ENCODE measurements at places on chromosomes 16 and 17. TPM values are rescaled to one million over a fixed set of nuclear protein-coding genes. Genes with fewer than 3 reads are reported as not detected.
A peak's percentile ranks its signal among the peaks of the same experiment; 100 is the strongest.

DNA sequence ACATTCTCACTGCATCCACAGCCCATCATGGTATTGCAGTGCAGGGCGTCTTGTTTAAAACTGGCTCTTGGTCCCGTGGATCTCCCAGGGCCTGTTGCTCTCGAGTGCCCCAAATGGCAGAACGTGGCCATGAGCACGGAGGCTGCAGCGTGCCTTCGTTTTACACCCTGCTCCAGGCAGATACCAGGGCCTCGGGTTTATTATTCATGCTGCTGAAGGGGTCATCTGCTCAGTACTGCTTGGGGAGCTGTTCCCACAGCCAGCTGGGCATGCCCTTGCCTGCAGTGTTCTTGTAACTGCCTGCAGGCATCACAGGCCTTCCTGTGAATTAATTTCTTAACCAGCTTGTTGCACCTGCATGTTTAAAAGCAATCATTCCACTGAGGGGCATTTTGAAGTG, 129.7 kb upstream of the CHMP6 start:
- peaks cover 6% of the 10 kb centered on the region for H3K4me1 ChIP-seq
- no peaks in the 10 kb centered on the region for H3K36me3 ChIP-seq
- DNase-seq = no peak

GRCh38 chr16:46620266-46621005, 743 bp downstream of the SHCBP1 start:
- no peaks in the 10 kb centered on the region for H3K4me1 ChIP-seq
- peak overlapping the region; percentile 67 for H3K4me3 ChIP-seq
- no peaks in the 10 kb centered on the region for H3K36me3 ChIP-seq
- no peaks in the 10 kb centered on the region for H3K27me3 ChIP-seq

DNA sequence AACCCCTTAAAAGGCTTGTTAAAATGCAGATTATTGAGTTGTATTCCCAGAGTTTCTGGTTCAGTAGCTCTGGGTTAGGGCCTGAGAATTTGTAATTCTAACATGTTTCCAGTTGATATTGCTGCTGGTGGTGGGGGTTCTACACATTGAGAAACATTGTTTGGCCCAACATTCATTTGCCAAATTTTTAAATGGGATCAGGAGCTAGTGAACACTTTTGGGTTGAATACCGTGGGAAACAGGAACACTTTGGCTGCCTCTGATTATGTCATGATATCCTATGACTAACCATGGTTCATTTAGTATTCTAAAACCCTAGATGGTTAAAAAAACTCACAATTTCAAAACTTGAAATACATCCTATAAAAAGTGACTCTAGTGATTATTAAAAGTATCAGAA, 89.3 kb downstream of the RPGRIP1L start:
- H3K27me3 ChIP-seq = no peaks in the 10 kb centered on the region
- no peak overlapping the region for H3K27ac ChIP-seq
- no peak overlapping the region for H3K4me3 ChIP-seq

ZNF385C gene
- 0.45 TPM for polyA plus RNA-seq

DNA sequence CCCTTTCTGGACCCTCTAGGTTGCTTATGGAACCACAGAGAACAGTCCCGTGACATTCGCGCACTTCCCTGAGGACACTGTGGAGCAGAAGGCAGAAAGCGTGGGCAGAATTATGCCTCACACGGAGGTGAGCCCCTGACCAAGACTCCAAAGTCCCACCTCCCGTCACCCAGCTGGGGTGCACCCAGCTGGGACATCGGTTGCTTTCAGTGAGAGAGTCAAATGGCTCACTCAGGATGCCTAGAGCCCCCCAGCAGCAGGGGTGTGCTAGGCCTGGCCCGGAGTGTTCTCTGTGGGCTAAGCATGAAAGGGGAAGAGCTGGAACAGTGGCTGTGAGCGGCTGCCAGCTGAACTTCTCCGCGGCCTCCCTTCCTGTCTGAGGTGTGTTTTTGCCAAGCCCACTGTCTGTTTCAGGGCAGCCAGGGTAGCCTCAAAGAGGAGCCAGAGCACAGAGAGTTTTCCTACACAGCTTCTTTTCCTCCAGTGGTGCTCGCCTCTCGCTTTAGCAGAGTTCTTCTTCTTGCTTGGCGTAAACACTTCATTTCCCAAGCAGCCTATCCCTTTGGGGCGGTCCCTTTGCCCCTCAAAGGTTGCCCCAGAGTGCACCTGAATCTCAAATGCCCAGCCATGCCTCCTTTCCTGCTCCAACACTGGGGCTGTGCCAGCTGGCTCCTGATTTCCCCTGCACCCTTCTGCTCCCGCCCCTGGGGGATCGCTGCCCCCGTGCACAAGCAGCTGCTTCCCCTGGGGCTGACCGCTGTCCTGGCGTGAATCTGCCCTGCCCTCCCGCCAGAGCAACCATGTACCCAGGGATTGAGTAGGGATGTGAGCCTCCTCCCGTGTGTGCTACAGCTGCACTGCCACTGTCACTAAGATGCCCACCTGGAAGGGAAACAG, 2.6 kb upstream of the CHAD start:
- no peaks in the 10 kb centered on the region for H3K36me3 ChIP-seq
- H3K4me3 ChIP-seq = no peak overlapping the region
- DNase-seq = no peak
- peaks cover 3% of the 10 kb centered on the region for H3K4me1 ChIP-seq
- H3K27ac ChIP-seq = no peak overlapping the region

- H3K36me3 ChIP-seq = no peaks in the 10 kb centered on the region
- no peak overlapping the region for H3K4me3 ChIP-seq
- DNase-seq = no peak
- H3K27ac ChIP-seq = no peak overlapping the region
Measured at GRCh38 chr16:68782198-68783174, 45.4 kb downstream of the CDH1 start.

- H3K27me3 ChIP-seq = no peaks in the 10 kb centered on the region
- H3K27ac ChIP-seq = peak overlapping the region; percentile 64
- peak overlapping the region; percentile 47 for H3K4me3 ChIP-seq
- no peak for DNase-seq
- H3K4me1 ChIP-seq = peaks cover 14% of the 10 kb centered on the region
- no peaks in the 10 kb centered on the region for H3K36me3 ChIP-seq
Measured at GRCh38 chr16:27549464-27549745, 308 bp downstream of the GTF3C1 start.

DNA sequence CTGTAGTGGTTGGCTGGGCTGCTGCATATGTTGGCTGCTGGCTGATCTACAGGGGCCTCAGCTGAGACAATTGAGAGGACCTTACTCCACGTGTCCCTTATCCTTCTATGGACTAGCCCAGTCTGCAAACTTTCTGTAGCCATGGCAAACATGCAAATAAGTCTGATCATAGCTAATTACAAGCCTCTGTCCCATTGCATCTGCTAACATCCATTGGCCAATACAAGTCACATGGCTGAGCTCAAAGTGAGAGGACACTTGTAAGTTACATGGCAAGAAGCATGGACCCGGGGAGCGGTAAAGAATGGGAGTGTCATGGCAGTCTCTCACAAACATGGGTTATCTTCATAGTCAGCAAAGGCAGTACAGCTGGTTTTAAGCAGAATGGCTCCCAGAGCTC, 11.6 kb upstream of the IL4R start:
- no peak overlapping the region for H3K4me3 ChIP-seq
- H3K4me1 ChIP-seq = no peaks in the 10 kb centered on the region
- H3K36me3 ChIP-seq = no peaks in the 10 kb centered on the region

GRCh38 chr17:69461951-69462369, 47.5 kb downstream of the MAP2K6 start:
- H3K36me3 ChIP-seq = no peaks in the 10 kb centered on the region
- no peaks in the 10 kb centered on the region for H3K4me1 ChIP-seq
- no peak overlapping the region for H3K27ac ChIP-seq
- no peak overlapping the region for H3K4me3 ChIP-seq
- no peak for DNase-seq

DNA sequence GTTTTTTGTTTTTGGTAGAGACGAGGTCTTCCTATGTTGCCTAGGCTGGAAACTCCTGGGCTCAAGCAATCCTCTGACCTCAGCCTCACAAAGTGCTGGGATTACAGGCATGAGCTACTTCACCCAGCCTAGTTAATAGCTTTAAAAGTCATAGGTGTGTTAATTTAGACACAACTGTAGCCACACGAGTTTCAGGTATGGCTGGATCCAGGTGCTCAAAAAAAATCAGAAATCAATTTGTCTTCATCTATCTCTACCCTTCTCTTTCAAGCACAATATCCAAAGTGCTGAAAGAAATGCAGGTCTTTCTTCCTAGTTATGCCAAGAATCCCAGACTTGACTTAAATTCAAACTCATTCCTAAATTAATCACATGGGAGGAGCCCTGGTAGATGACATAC, 23.9 kb upstream of the C16orf87 start:
- H3K4me3 ChIP-seq = no peak overlapping the region
- no peaks in the 10 kb centered on the region for H3K36me3 ChIP-seq
- H3K27ac ChIP-seq = no peak overlapping the region
- no peaks in the 10 kb centered on the region for H3K27me3 ChIP-seq
- peaks cover 4% of the 10 kb centered on the region for H3K4me1 ChIP-seq

GRCh38 chr17:65115839-65116238, 21.3 kb upstream of the RGS9 start:
- H3K27me3 ChIP-seq = no peaks in the 10 kb centered on the region
- DNase-seq = no peak
- no peaks in the 10 kb centered on the region for H3K4me1 ChIP-seq

HS3ST3A1 gene
- 2.1 TPM for polyA plus RNA-seq

GRCh38 chr16:78288888-78289287, 189.4 kb downstream of the WWOX start:
- peaks cover 9% of the 10 kb centered on the region for H3K4me1 ChIP-seq
- no peaks in the 10 kb centered on the region for H3K27me3 ChIP-seq
- DNase-seq = no peak
- H3K4me3 ChIP-seq = no peak overlapping the region

ERN2 gene
- 0.22 TPM for polyA plus RNA-seq

DNA sequence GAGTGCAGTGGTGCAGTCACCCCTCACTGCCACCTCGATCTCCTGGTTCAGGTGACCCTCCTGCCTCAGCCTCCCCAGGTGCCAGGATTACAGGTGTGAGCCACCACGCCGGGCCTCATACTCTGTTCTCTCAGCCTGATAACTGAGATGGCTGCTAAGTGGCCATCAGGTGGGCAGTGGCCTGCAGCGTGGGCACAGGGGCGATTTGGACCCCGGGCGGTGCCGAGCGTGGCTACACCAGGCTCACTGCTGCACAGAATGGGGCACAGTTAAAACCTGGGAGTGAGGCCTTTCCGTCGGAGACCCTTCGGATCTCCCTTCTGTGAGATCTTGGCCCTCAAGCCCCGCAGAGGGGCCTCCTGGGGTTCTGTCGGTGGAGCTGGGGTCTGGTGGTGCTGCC, 11.5 kb downstream of the CACNA1H start:
- no peak overlapping the region for H3K4me3 ChIP-seq
- no peak overlapping the region for H3K27ac ChIP-seq
- H3K4me1 ChIP-seq = peaks cover 9% of the 10 kb centered on the region
- DNase-seq = no peak
- no peaks in the 10 kb centered on the region for H3K36me3 ChIP-seq

HS3ST3B1 gene
- polyA plus RNA-seq = 3.7 TPM
